ENCODE measurements at places on chromosomes 2 and 18. TPM values are rescaled to one million over a fixed set of nuclear protein-coding genes. Genes with fewer than 3 reads are reported as not detected.

Gene LAMA3
- polyA plus RNA-seq, result 5.8 TPM

Gene COLEC11
- polyA plus RNA-seq, result 1.2 TPM

Gene NGEF
- polyA plus RNA-seq, result 38.9 TPM

Gene FZD7
- 25.2 TPM for polyA plus RNA-seq

Gene CFAP53
- 3.1 TPM for polyA plus RNA-seq

Gene STK39
- polyA plus RNA-seq, result 64.0 TPM

Gene REG3G
- polyA plus RNA-seq, result not detected

Gene ELOA2
- 0.06 TPM for polyA plus RNA-seq

Gene ASB18
- polyA plus RNA-seq, result 0.84 TPM

Gene NEB
- 7.2 TPM for polyA plus RNA-seq

Gene MYO7B
- polyA plus RNA-seq, result 20.0 TPM

Gene UGT1A9
- 0.16 TPM for polyA plus RNA-seq

Gene PSMA8
- 0.21 TPM for polyA plus RNA-seq

Gene GNAL
- polyA plus RNA-seq, result 74.4 TPM

Gene BUB1
- 13.2 TPM for polyA plus RNA-seq

Gene FSHR
- not detected for polyA plus RNA-seq

Gene LOXHD1
- 0.29 TPM for polyA plus RNA-seq

Gene COL3A1
- polyA plus RNA-seq, result 391 TPM

Gene COQ10B
- polyA plus RNA-seq, result 19.9 TPM

Gene GREB1L
- polyA plus RNA-seq, result 4.6 TPM

Gene ALKAL2
- 5.3 TPM for polyA plus RNA-seq

Gene SIX3
- not detected for polyA plus RNA-seq

Gene KCNG2
- 1.5 TPM for polyA plus RNA-seq

Gene ETAA1
- 11.7 TPM for polyA plus RNA-seq

Gene SLC9A4
- 0.08 TPM for polyA plus RNA-seq

Gene PIEZO2
- polyA plus RNA-seq, result 14.0 TPM

Gene PAPOLG
- polyA plus RNA-seq, result 18.2 TPM

Gene BMP10
- polyA plus RNA-seq, result not detected

Gene MMADHC
- 72.9 TPM for polyA plus RNA-seq

Gene NPPC
- polyA plus RNA-seq, result 33.2 TPM

Gene ABHD1
- polyA plus RNA-seq, result 2.5 TPM

Gene RGPD3
- 0.20 TPM for polyA plus RNA-seq

Gene ANKRD62
- polyA plus RNA-seq, result 0.14 TPM

Gene FAM228A
- 2.8 TPM for polyA plus RNA-seq

Gene LHCGR
- 0.44 TPM for polyA plus RNA-seq

Gene BCL11A
- 61.6 TPM for polyA plus RNA-seq

Gene ALK
- 15.9 TPM for polyA plus RNA-seq

Gene NCKAP5
- polyA plus RNA-seq, result 12.6 TPM

Gene GCG
- not detected for polyA plus RNA-seq

Gene PLB1
- 11.2 TPM for polyA plus RNA-seq
